AG10803 (cell line): ENCODE measurements at places on chromosomes 4 and X.

GRCh38 chr4:139642364-139642763 is 23.3 kb upstream of the MGST2 start:
- peak; percentile 61 for DNase-seq

DNA sequence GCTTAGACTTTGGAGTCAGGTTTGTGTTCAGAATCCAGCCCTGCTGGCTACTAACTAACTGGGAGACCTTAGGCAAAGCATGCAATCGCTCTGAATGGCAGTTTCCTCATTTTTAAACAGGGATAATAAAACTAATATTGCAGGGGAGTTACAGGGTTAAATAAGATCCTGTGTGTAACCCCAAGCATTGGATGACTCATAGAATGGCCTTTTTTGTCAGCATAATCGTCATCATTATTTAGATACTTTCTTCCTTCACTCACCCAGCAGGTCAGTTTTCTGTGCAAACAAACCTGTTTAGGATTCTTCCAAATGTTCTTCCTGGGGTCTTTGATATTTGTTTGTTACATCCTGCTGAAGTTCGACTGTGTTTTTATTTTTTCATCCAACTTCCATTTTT is 208.2 kb downstream of the EVC2 start:
- peak; percentile 12 for DNase-seq

- no peak for DNase-seq
These were observed 82.4 kb downstream of the SLC2A9 start for GRCh38 chr4:9938933-9939332.

GRCh38 chrX:7714351-7714750 is 128.6 kb upstream of the VCX start:
- DNase-seq: no peak
